ENCODE measurements at places on chromosomes 3 and 15.

DNA sequence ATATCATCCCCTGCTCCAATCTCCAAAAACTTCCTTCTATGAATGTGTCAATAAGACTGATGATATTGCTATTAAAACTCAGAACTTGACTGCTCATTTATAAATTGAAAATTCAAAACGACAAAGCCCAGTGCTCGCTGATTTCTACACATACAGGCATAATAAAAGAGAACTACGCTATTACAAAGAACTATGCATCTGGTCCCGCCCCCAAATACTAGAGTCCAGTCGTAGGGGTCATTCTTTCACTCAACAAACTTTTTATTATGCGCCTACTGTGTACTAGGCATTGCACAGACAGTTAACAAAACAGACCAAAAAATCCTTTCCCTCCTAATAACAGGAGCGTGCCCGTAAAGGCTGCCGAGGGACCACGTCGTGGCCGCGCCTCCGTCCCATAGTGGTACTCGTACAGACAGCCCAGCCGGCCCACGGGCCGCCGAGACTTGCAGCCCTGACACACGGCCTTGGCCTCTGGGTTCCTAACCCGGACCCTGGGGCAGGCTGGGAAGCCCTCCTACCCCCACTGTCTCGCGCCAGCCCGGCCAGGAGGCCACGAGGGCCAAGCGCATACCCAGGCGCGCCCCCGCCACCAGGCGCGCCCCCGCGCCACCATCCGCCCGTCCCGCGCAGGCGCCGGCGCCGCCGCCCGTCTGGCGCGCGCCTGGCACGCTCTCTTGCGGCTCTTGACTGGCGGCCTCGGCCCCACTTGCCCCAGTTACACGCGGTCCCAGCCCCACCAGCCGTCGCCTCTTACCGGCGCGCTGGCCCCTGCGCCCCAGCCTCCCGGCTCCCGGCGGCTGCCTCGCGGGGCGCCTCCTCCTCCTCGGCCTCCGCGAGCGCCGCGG, 757 bp downstream of the AVEN start:
- peak; percentile 93 for DNase-seq

- DNase-seq = no peak
Observed at GRCh38 chr15:47870300-47870955, 153.1 kb downstream of the SEMA6D start.

DNA sequence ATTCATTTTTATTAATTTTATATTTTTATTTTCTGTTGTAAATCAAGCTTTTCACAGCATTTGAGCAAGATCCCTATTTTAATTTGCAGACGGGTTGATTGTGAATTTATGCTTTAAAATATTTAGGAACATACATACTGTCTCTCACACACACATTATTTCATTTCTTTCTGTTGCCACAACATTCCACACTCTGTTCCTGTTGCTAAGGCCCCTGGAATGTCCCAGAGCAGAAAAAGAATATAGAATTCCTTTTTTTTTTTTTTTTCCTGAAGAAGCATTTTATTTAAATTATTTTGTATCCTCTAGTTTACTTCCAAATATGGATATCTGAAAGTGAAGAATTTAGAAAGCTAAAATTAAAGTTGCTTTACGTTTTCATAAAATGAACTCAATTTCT, 36.8 kb upstream of the SCAANT1 start:
- no peak for DNase-seq

- no peak for DNase-seq
Observed at GRCh38 chr3:48564022-48564421, 441 bp upstream of the UCN2 start.

GRCh38 chr3:13620281-13620680, 71.4 kb downstream of the FBLN2 start:
- no peak for DNase-seq

DNA sequence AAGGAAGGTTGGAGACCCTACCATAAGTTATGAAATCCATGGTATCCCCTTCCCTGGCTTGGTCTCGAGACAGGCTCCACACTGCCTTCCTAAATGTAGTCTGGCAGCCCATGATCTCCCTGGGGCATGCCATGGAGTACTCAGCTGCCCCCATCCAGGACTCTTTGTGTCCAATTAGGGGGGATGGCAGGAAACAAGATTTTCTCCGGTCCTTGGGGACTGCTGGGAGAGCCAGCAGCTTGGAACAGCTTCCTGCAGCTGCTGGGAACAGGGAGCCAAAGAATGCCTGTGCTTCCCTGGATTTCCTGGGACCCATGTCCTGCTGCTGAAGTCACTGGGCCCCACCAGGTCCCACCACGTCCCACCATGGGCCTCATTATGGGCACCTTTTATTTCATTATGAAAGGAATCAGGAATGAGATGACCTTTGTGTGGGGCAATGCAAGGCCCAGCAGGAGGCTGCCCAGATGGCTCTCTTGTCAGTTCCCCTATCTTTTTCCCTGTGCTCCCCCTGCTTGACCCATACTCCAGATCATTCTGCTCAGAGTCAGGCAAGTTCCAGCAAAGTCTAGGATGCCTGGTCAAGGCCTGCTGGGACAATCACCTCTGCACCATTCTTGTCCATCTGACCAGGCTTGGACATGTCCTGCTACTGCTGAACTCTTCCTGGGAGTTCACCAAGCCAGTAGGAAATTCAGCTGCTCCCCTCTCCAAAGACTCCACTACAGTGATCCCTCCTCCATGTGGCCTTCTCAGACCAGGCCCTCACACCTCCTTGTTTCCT, 15.0 kb upstream of the DAG1 start:
- peak; percentile 54 for DNase-seq

GRCh38 chr3:50010959-50011358, 71.0 kb downstream of the RBM6 start:
- DNase-seq = no peak

- peak; percentile 77 for DNase-seq
Observed at GRCh38 chr3:139120086-139121056, 75.7 kb upstream of the PRR23C start.

GRCh38 chr3:18797378-18797777, 350.9 kb upstream of the KCNH8 start:
- DNase-seq = no peak

- DNase-seq = no peak
Observed at GRCh38 chr3:8488877-8489276, 12.7 kb upstream of the LMCD1 start.

GRCh38 chr3:73052857-73053256, 8.6 kb upstream of the EBLN2 start:
- no peak for DNase-seq

Data from islet precursor cell (in vitro differentiated cells).